ENCODE measurements at places on chromosomes 1 and 21.
A peak's percentile ranks its signal among the peaks of the same experiment; 100 is the strongest.

- peak; percentile 48 for DNase-seq
Measured at GRCh38 chr1:31122101-31122735, 56.7 kb upstream of the PUM1 start.

DNA sequence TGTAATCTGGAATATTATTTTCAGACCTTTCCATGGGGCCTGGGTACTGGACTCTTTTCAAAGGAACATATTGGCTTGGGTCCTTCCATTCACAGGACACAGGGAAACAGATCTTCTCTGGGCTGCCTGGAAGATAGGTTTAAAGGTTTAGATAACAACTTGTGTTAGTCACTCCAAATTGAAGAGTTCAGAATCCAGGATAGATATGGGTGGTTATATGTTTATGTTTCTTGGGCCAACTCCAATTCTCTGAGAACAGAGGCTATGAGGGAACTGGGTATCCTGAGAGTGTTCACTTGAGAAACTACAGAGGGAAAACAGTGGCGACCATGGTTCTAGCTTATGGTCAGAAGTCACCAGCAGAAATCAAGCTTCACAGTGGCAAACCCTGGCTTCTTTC lies 8.7 kb upstream of the PIGM start:
- no peak for DNase-seq

GRCh38 chr1:200883118-200883517 lies 10.3 kb downstream of the GPR25 start:
- no peak for DNase-seq

DNA sequence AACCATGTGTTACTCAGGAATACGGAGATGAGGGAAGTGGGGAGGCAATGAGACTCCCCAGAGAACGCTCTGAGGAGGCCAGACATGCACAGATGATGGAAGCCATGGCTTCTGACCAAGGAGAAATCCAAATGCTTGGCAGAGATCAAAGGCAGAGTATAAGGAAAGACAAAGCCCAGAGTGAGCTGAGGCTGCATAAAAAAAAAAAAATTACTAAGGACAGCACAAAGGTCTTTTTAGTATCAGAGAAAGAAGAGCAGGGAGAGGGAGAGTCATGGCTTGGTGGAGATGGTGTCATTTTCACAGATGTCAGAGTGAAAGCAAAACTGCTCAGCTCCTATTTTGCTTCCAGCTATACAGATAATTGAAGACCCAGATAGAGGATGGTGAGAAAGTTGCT lies 8.1 kb upstream of the NCF2 start:
- no peak for DNase-seq

DNA sequence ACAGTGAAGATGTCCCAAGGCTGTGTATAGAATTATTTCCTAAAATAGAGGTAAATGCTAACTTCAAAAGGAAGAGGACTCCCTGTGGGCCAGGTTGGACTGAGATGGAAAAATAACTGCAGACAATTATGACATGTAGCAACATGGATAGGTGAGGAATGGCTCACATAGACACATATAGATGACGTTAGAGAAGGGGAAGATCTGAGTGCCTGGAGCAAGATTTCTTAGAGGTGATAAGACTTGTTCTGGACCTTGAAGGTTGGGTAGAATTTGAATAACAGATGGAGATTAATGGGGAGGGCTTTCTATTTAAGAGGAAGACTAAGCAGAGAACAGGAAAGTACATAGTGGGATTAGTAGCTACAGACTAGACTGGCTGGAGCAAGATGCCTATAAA lies 76.9 kb downstream of the C1orf21 start:
- DNase-seq, result no peak

GRCh38 chr1:23868557-23869016 lies 497 bp upstream of the FUCA1 start:
- DNase-seq, result no peak

- no peak for DNase-seq
Measured at GRCh38 chr1:84584126-84584525, 9.9 kb upstream of the CTBS start.

- DNase-seq, result peak; percentile 89
Measured at GRCh38 chr1:16167331-16168143, 11.7 kb upstream of the EPHA2 start.

GRCh38 chr1:19208710-19209438 lies 1.2 kb downstream of the UBR4 start:
- DNase-seq, result peak; percentile 6

- DNase-seq, result peak; percentile 78
Measured at GRCh38 chr1:184025242-184025675, 12.3 kb downstream of the COLGALT2 start.

- no peak for DNase-seq
Measured at GRCh38 chr21:46229923-46230260, 1.3 kb upstream of the LSS start.

- DNase-seq, result no peak
Measured at GRCh38 chr1:225430301-225430700, 2.5 kb upstream of the LBR start.

DNA sequence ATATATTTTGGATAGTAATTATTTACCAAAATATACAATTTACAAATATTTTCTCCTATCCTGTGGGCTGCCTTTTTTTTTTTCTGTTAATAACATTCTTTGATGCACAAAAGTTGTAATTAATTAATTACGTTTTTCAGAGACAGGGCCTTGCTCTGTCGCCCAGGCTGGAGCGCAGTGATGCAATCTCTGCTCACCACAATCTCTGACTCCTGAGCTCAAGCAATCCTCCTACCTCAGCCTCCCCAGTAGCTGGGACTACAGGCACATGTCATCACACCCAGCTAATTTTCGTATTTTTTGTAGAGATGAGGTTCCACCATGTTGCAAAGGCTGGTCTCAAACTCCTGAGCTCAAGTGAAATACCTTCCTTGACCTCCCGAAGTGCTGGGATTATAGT lies 21.3 kb upstream of the ZMYM4 start:
- no peak for DNase-seq

DNA sequence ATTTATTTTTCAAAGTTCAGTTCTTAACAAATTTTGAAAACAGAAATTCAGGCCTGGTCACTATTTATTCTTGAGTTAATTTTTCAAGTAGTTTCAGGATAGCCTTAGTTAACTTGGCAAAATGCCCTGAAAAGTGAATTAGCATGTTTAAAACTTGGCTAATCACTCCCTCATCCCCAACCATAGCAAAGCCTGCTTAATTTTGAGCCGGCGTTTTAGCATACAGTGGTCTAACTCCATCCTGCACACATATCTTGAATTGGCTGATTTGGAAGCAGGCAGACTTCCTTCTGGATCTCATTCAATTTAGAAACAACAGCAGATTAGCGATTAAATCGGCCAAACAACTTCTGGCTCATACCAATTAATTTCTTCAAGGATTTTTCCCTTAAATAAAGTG lies 439.2 kb downstream of the PTBP2 start:
- peak; percentile 33 for DNase-seq

GRCh38 chr1:56094168-56094567 lies 485.2 kb downstream of the PLPP3 start:
- peak; percentile 42 for DNase-seq

- DNase-seq, result no peak
Measured at GRCh38 chr1:221664253-221664652, 77.6 kb downstream of the DUSP10 start.

DNA sequence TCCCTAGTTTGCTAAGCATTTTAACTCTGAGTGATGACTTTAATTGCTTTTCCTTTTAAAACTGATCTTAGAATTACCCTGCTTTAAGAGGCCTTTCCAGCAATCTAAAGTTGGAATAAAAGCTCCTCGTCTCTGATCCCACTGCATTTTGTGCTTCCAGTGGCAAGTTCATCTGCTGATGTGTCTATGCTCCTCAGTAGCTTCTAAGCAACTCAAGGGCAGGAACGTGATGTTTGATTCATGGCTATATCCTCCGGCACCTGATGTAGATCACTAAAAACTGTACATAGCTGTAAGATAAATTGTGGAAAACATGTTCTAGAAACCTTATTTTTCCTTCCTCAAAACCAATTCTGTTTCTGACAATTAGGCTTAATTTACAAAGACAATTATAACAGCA lies 12.5 kb downstream of the CYYR1 start:
- no peak for DNase-seq

- DNase-seq, result no peak
Measured at GRCh38 chr1:62484824-62485468, 48.1 kb downstream of the USP1 start.

DNA sequence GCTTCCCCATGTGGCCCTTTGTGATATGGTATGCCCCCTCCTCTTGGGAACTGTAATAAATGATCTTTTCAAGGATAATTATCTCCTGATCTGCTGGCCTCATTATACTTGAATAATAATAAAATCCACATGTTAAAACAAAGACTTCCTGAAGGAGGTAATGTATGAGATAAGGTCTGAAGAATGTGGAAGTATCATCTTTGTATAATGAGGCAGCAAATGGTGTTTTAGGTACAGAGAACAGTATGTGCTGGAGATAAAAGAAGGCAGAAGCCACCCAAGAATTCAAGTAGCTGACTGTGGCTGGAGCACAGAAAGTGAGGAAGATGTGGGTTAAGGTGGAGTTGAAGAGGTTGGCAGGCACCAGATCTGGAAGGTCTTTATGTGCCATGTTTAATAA lies 12.8 kb upstream of the COG2 start:
- DNase-seq, result no peak

DNA sequence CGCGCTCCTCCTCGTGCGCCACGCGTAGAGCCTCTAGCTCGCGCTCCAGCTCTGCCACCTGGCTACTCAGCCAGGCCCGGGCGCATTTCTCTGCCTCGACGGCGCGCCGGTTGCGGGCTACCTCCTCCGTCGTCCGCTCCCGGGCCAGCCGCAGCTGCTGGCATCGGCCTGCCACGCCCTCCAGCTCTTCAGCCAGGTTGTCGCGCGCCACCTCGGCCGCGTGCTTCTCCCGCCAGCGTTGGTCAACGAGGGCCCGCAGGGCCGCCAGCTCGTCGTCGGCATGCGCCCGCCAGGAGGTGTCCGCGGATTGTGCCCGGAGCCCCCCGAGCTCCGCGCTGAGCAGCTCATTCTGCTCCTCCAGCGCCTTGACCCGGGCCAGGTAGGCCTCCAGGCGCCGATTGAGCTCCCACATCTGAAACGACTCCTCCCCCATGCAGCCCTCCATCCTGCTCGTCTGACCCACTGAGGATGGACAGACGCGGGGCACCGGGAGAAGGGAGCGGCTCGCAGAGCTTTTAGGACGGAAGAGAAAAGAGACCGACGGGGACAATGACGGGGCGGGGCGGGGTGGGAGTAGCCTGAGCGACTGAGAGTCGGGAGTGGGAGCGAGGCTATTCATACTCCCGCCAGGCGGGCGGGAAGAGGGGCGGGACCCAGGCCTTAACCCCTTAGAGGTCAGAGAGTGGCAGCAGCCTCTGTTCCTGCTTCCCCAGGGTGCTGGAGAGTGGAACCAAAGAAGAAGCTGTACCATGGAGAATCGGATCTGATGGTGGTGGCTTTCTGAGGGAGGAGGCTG lies at the start of gene NES:
NES (minus strand) TSS at position 588 of the 796 bp plus-strand sequence; CDS start at position 445, 143 bp downstream.
- peak; percentile 94 for DNase-seq

DNA sequence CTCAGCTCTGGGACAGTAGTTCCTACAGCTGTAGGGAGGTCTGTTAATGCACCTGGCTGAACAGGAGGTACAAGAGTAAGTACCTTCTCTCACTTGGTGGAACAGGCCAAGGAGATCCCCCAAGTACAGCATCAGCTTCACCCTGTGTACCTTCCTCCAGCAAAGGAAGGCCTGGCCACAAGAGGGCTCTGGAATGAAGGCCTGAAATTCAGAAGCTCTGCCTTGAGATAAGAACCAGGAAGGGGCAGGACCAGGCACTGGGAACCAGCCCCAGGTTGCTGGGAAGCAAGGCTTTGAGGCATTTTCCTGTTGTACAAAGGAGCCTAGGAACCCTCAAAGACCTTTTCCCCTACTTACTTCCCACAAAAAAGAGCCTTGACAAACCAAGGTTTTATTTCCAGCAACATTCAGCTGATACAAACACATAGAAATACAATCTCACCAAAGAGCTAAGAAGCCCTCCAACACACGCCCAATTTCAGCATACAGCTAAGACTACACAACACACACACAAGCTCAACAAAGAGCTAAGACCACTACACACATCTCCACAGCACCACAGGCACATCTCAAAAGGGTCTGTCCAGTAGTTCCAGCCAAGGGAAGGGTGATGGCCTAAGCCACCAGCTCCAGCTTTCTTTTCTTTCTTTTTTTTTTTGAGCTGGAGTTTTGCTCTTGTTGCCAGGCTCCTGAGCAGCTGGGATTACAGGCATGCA lies 23.5 kb downstream of the F11R start:
- DNase-seq, result no peak

DNA sequence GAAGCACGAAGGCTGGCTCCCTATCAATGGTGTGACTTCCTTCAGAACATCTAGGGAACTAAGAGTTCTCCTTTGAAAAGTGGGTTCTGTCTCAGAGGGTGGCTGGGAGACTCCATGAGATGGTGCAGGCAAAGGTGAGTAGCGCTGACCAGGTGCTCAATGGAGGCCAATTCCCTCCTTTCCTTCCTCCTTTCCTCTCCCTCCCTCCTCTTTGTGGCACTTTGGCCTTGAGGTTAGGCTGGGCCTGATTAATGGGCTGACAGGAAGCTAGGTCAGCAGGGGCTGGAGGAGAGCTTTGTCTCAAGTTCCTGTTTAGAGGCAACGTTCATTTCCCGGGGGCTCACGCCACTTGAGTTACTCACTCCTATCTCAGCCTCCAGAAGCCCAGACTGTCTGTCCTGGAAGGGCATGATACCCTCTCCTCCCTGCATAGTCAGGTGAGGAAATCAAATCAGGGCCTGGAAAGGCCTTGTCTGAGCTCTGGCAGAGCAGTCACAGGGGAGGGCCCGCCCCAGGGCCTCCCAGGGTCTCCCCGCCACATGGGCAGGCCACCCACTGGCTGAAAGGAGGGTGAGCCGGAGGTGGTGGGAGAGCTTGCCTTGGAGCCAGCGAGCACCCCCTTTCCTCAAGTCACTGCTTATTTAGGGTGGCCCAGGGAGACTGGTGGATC lies 58.4 kb upstream of the SSBP3 start:
- no peak for DNase-seq

Measured in eye (tissue), 1 donor.